ENCODE measurements at places on chromosomes 4 and X.
A peak's percentile ranks its signal among the peaks of the same experiment; 100 is the strongest.

GRCh38 chr4:183173580-183174526 lies 74.8 kb downstream of the WWC2 start:
- no peak for DNase-seq

DNA sequence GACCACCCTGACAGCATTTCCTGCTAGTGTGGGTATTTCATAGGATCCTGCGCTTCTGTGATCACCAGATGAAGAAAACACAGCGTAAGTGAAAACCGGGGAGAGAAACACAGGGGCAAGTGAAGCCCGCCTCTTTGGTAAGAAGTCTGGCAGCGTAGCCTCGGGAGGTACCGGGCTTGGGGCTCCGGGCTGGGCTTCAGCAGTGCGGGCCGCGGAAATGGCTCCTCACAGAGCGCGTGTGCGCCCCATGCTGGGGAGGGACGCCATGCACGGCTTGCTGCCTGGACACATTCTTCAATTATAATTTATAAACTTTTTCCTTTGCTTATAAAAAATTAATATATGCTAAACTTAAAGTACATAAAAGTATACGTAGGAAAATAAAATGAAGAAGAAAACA lies 151.5 kb downstream of the AFAP1 start:
- DNase-seq, result no peak

DNA sequence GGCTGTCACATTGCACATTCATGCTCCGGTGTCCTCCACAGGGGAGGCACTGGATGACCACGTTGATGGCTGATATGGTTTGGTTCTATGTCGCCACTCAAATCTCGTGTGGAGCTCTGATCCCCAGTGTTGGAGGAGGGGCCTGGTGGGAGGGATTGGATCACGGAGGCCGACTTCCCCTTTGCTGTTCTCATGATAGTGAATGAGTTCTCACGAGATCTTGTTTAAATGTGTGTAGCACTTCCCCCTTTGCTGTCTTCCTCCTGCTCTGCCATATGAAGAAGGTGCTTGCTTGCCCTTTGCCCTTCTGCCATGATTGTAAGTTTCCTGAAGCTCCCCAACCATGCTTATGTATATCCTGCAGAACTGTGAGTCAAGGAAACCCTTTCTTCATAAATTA lies 22.3 kb upstream of the NAT8L start:
- DNase-seq, result no peak

DNA sequence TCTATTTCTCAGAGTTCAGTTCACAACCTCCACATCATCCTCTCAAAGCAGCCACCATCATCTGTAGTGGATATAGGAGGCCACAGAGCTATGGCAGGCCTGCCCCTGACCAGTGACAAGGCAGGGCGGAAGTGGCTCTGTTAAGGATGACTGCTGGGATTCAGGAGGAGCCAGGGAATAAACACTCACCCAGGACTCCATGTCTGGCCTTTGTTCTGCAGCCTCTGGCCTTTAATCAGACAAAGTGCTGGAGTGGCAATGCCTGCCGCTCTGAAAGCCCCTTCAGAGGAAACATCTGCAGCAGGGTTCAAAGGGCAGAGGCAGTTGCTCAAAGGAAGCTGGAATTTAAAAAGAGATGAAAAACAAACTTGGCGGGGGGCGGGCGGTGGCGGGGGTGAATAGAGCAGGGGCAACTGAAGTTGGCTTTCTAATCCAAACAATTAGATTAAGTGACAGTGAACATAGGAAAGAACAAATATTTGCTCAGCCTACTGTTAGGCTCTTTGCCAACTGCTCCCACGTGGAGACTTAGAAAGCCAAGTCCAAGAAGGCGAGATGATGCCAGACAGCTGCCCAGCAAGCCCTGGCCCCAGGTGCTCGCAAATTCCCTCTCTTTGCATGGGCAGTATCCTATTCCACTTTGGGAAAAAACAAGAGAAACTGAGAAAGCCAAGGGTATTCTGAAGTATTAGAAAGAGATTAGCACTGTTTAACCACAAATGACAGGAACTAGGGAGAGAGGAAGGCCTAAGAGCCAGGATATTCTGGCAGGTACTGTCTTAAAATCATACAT lies 5.5 kb downstream of the MPP1 start:
- no peak for DNase-seq

DNA sequence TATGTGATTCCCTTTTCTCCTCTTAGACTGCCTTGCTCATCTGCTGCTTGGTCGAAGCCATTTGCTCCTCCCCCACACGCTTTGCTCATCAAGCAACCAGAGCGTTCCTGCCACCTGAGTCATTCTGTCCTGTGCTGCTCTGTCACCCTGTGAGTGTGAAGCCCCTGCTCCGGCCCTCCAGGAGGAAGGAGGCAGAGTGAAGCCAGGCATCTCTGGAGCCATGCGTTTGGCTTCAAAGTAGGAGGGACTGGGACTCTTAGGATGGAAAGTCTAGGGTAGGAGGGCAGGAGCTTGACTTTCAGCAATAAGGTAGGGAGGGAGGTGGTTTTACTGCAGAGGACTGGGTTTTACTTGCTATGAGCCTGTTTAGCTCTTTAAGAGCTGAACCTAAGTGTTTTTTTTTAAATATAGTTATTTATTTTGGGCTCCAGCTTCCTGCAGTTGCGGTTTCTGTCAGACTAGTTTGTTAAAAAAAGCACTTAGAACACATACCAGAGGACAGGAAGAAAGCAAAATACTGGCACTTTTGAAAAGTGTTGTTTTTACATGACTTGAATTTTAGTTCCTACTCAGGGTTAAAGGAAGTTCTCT lies 63.6 kb downstream of the SPINK2 start:
- DNase-seq, result peak; percentile 76

GRCh38 chr4:7782783-7783182 lies 156.9 kb downstream of the AFAP1 start:
- no peak for DNase-seq

GRCh38 chr4:11529625-11530201 lies 101.0 kb upstream of the HS3ST1 start:
- DNase-seq, result no peak

- DNase-seq, result no peak
These were observed 476.3 kb upstream of the ADGRL3 start for GRCh38 chr4:60723796-60724195.

GRCh38 chr4:40710484-40711254 lies 39.1 kb upstream of the NSUN7 start:
- no peak for DNase-seq

DNA sequence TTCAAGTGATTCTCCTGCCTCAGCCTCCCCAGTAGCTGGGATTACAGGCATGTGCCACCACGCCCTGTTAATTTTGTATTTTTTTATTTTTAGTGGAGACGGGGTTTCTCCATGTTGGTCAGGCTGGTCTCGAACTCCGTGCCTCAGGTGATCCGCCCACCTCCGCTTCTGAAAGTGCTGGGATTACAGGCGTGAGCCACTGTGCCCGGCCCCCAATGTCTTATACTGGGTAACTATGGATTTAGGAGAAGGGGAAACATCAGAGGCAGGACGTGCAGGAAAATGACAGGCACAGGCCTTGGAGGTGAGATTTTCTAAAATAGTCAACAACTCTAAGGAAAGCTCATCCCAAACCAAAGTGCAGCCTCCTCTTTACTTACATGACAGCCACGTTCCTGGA lies 11.1 kb upstream of the TSPYL2 start:
- DNase-seq, result no peak

- DNase-seq, result peak; percentile 71
These were observed 27.2 kb downstream of the TMSB4X start for GRCh38 chrX:13001961-13002671.

- no peak for DNase-seq
These were observed 153.8 kb upstream of the RAPGEF2 start for GRCh38 chr4:158949099-158949498.

DNA sequence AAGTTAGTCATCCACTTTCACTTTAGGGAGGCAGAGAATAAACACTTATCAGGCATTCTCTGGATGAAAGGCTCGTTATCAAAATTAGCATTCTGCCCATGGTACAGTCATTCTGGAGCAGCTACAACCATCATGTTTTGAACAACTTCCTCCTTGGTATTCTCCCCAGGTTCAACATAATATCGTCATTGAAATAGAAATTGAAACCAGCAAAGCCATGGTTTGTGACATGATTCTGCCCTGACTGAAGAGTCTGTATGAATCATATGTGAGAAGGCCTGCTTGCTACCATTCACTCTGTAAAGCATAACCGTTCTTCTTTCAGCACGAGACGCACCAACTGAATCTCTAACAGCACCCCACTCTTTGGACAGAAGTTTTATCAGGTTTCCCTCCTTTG lies 127.5 kb upstream of the RADX start:
- peak; percentile 55 for DNase-seq

DNA sequence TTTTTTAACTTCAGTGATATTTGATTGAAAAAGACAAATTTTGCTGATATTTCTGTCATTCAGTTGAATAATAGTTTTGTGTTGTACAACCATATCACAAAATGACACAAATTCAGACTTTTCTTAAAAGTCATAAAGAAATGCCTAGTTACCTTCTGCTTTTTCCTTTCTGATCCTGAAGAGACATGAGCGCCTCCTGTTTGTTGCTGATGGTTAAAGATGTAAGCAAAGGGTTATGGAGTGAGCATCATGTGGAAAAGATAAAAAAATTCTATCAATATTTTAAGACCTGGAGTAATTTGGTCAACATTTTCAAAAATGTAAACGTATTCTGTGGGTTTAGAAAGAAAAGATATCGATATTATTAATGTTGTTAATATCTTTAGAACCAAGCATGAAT lies 669.9 kb upstream of the NR3C2 start:
- DNase-seq, result no peak

GRCh38 chr4:103361926-103362325 lies 163.8 kb upstream of the CENPE start:
- no peak for DNase-seq

- DNase-seq, result no peak
These were observed 61.9 kb downstream of the HOPX start for GRCh38 chr4:56619160-56619559.

DNA sequence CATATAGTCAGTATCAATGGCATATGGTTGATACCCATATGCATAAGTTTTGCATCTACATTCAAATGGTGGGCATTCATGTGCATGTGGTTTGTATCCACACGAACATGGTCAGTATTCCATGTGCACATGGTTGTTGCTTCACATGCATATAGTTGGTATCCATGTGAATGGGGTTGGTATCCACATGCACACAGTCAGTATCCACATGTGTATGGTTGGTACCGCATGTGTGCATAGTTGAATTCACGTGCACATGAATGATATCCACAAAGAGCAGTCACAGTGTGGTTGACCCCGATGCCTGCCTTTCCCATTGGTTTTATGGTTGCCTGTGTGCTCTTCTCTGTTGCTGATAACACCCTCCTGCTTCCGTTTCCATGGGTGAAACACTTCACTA lies 427.9 kb downstream of the STIM2 start:
- DNase-seq, result no peak

- DNase-seq, result no peak
These were observed 850.4 kb upstream of the AADAT start for GRCh38 chr4:170940043-170940724.

DNA sequence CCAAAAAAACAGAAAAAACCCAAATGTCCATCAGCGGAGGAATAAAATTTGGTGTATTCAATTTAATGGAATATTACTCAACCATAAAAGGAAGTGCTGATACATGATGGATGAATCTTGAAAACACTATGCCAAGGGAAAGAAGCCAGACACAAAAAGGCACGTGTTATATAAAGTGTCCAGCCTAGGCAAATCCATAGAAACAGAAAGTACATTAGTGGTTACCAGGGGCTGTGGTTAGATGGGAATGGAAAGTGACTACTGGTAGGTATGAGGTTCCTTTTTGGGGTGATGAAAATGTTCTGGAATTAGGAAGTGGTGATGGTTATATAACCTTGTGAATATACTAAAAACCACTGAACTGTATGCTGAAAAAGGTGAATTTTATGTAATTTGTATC lies 3.5 kb upstream of the CDKL2 start:
- DNase-seq, result no peak

DNA sequence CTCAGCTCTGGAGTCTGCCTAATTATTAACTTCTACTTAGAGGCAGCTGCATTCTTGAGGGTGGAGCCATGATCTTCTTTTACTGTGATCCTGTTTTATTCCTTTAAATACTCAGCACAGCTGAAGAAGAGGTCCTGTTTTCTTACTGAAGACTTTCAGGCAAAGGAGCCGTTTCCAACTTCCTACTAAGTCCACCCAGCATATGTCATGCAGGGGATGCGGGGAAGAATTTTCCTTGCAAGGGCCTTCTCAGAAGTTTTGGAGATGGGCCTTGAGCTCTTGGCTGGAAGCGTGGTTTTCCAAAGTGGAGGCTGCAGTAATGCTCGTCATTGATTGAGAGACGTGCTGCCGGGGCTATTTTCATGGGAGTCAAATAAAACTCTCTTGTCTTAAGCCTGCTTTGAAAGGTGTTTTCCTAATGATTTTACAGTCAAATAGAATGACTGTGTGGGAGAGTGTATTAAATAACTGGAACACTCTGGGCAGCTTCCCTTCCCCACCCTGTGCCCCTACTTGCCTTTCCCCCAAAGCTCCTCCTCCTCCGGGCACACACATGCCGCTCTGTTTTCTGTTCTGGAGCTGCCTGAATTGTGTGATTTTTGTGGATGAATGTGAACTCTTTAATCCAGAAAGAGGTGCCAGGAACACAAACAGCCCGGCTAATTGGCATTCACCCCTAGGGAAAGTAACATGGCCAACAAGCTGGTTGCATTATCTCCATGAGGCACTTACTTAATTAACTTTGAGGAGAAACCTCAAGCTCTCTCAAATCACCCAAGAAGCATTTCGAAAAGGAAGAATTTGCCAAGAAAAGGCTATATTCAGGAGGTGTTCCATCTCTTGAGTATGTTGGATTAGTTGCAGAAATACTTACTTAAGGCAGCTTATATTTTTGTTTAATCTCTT lies 28.1 kb downstream of the FGF2 start:
- DNase-seq, result no peak

DNA sequence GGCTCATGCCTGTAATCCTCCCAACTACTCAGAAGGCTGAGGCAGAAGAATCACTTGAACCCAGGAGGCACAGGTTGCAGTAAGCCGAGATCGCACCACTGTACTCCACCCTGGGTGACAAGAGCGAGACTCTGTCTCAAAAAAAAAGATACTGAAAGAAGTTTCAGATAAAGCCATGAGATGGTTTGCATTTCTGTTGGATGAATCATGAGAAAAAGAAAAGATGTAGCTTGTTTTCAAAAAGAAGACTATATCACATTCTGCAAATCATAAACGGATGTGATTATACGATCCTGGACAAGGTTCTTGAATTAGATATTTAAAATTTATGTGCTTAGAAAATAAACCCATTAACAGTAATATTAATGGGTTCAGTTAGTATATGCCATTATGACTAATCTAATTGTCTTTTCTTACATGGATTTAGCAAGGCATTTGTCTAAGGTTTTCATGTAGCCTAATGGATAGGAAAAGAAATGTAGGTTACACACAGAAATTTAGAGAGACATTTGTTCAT lies 345.9 kb downstream of the SLC7A11 start:
- no peak for DNase-seq

DNA sequence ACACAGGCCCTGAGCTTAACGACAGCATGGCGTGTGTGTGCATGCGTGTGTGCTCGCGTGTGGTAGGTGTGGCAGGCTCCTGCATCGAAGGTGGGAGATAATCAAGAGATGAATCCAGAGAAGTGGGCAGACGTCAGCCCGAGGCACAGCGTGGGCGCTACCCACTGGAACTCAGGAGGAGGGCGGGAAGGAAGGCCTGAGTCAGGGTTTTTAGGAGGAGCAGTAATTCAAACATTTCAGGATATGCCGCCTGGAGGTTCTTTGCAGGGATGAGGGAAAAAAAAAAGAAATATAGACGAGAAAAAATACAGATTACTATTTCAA lies 66.3 kb upstream of the STX18 start:
- DNase-seq, result no peak

- DNase-seq, result no peak
These were observed 3.5 kb downstream of the MND1 start for GRCh38 chr4:153348006-153348405.
